ENCODE measurements at places on chromosomes 2 and 18.

DNA sequence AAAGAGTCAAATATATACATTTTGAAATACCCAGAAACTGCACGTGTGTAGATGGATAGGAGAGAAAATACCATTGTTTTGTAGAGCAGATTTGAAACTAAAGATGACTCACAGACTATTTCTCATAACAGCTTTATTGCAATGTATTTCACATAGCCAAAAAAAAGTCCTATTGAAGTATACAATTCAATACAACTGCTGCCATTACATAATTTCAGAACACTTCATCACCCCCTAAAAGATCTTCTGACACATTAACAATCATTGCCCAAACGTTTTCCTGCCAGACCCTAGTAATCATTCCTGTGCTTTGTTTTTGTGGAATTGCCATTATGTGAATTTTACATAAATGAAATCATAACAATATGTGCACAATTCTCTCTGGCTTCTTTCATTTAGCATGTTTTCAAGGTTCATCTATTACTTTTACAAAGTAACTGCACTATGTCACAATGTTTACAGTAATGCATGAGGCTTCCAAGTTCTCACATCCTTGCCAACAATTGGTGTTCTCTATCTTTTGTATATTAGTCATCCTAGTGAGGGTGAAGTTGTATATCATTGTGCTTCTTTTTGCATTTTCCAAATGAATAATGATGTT is 378.6 kb upstream of the CWC22 start:
- no peak for DNase-seq

GRCh38 chr2:62175728-62176127 is 20.2 kb upstream of the B3GNT2 start:
- DNase-seq = no peak

GRCh38 chr18:44723411-44723810 is 42.7 kb downstream of the SETBP1 start:
- no peak for DNase-seq

GRCh38 chr2:241317391-241317790 is 1.7 kb downstream of the SEPTIN2 start:
- no peak for DNase-seq

DNA sequence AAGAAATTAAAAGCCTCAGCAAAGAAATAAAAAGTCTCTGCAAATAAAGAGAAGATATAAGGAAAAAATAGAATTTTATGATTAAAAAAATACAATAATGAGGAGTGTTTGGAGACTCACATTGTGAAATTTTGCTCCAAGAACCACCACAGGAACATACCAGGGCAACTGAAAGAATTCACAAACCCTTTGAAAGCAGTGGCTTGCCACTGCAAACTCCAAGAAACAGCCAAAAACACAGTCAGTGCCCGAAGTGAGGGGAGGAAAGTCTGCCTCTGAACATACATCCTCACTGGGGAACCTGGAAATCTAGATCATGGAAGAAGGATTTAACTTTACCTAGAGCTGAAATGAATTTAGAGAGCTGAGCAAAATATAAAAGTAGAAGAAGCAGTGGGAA is 33.1 kb downstream of the EVA1A start:
- DNase-seq = no peak

- DNase-seq = no peak
Observed at GRCh38 chr18:22831441-22831904, 101.7 kb upstream of the RBBP8 start.
